ENCODE measurements at places on chromosomes 5 and 9. TPM values are rescaled to one million over a fixed set of nuclear protein-coding genes. Genes with fewer than 3 reads are reported as not detected.

- peak; percentile 69 for DNase-seq
Measured at GRCh38 chr5:43073597-43074546, 33.8 kb upstream of the ANXA2R start.

TNFSF8 gene
- not detected for total RNA-seq

DNA sequence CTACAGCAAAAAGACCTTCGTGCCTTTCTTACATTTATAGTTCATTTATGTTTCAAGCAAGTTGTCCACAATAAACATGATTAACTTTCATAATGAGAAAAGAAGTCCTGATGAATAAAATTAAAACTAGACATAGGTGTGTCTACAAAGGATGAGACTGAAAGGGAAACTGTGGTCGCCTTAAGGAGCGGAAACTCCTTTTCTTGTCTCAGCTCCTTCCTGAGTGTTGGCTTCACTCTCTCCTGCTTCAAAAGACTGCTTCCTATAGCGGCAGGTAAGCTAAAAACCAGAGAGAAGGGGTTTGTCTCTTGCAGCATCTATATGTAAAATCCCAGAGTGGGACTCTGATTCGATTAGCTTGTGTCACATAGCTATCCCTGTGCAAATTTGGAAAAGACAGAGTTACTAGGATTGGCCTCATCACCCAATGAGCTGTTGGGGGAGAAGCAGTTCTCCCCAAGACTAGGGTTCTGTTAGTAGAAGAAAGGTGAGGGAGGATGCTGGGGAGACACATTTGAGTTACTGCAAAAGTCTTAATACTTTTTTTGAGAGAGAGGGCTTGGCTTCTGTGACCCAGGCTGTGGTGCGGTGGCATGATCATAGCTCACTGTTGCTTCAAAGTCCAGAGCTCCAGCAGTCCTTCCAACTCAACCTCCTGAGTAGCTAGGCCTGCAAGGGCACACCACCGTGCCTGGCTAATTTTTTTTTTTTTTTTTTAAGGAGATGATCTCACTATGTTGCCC is 16.8 kb upstream of the CTSL start:
- DNase-seq: no peak

GRCh38 chr9:1414711-1415131 is 364.6 kb downstream of the DMRT2 start:
- DNase-seq: no peak

DNA sequence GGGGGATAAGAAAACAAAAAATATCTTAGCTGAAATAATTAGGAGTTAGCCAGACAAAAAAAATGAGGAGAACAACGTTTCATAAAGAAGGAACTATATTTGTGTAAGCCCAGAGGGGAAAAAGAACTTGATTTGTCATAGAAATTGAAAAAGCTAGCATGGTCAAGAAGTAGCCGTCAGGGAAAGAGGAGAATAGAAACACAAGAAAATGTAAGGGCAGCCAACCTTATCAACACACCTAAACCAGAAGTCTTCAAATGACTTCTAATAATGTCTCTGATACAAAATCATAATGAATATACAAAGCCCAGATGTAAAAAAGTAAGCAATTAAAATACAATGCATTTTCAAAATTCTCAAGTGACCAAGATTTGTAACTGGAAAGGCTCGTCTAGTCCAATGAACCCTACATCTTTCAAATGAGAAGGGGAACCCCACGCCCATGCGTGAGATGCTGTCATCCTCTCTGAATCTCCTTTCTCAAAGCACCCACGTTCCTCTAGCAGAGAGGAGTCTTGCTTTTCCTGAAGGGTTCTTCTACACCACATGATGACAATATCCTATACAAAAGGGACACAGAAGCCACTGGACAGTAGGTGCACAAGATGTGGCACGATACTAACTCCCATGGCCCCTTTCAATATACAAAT is 103.7 kb downstream of the ARL15 start:
- no peak for DNase-seq

DNA sequence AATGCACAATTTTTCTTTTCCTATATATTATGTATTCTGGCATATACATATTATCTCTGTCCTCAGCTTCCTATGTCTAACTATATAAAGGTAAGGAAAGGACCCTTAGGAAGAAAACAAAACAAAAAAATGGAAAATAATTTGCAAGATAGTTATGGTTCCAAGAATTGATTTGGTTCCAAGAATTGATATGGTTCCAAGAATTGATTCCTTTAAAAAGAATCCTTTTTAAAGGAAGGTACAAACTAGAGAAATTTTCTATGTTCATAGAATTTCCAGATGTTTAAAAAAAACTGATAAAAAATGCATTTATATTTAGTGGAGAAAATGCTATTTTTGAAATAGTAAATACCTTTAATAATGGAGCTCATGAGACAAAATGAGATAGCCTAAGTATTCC is 12.1 kb downstream of the LYRM7 start:
- no peak for DNase-seq

DENND4C gene
- total RNA-seq: 35.7 TPM

DNA sequence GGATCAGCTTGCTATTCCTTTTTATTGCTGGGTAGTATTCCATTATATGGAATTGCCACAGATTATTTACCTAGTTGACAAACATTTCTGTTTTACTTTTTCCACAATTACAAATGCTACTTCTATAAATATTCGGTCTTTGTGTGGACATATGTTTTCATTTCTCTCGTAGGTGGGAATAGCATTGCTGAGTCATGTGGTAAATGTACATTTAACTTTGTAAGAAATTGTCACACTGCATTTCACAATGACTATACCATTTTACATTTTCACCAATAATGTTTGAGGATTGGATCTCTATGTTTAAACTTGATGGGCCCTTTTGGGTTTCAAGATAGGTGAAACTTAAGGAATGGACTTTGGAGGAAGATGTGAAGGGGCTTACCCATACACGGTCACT is 19.7 kb downstream of the RAI14 start:
- DNase-seq: no peak

DNA sequence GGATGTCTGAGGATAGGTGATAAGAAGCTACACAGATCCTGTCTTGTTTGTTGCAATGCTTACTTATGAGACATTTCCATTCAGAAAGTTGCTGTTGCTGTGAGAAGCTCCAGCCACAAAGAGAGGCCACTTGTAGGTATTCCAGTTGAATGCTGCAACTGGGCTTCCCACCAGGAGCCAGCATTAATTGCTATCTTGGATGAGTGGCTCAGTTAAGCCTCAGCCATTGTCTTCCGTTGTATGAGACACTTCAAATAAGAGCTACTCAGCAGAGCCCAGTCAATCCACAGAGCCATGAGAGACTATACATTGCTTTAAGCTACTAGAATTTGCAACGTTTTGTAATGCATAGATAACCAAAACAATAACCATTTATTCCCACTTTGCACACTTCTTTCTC is 104.3 kb upstream of the ARRDC3 start:
- no peak for DNase-seq

GRCh38 chr9:85536514-85536913 is 205.2 kb downstream of the AGTPBP1 start:
- no peak for DNase-seq

DNA sequence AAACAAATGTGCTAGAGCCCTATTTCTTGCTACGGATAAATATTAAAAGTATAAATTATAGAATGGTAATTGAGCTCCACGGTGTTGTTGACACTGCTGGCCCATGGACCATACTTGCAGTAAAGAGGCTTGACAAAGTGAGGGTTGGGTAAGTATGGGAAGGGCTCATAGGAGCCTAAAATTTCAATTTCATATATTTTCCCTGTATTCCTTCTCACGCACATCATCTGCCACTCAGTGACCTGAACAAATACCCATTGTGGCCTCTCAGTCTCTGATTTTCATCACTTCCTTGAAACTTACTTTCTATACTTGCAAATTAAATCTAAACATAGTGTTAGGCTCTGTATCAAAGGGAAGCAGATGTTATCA is 116.5 kb downstream of the PIK3R1 start:
- DNase-seq: no peak

C5orf52 gene
- total RNA-seq: not detected

DNA sequence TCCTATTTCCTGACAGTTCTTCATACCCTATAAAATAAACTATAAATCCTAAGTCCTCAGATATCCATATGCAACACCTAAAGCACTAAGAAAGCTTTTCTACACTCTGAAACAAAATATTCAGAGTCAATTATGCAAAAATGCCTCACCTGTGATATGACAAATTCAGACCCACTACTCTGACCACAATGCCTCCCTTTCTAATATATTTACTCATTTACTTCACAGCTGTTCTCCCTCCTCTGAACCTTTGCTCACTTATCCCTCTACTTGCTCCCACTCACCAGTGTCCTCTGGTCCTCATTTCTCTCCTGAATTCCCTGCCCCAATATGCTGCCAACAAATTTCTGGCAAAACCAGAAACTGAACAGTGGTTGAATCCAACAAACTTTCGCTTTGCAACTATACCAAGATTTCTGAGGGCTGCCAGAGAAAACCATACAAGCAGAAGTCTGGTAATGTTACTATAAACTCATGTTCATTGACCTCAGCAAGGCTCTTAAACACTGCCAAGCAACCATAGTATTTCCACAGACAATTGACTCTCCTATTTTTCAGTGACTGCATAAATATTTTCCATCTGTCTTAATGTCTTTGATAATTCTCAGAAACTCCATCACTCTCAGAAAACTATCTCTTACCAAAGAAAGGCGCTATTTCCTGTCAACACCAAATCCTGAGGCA is 7.1 kb downstream of the CCNH start:
- no peak for DNase-seq

All from H7 (cell line).